ENCODE measurements at places on chromosomes 3 and 15.
A peak's percentile ranks its signal among the peaks of the same experiment; 100 is the strongest.

DNA sequence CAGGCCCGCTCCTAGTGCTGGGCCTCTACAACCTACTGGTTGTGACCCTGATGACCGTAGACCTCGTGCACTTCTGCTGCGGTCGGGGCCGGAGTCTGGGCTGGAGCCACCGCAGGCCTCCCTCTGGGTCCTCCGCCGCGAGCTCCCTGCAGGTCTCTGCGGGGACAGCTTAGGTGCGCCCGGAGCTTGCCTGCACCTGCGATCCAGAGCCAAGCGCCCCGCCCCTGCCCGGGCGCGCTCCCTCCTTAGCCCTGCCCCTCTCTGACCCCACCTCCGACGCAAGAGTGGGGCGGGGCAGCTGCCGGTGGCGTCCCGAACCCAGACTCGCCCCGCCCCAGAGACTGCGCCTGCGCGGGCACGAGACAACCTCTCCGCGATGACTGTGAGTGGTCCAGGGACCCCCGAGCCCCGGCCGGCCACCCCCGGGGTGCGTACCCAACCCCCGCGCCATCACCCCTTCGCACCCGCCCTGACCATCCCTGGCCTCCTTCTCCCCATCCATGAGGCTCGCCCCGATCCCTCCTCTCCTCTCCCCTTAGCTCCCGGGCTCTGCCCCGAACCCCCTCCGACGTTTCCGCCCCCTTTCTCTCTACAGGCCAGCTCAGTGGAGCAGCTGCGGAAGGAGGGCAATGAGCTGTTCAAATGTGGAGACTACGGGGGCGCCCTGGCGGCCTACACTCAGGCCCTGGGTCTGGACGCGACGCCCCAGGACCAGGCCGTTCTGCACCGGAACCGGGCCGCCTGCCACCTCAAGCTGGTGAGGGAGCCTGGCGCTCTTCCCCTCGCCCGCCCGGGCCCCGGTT lies at the start of gene UNC45A:
Gene UNC45A (plus strand): TSS at position 337 of the 803 bp plus-strand sequence. CDS start 40 bp downstream, at position 377.
- peak; percentile 67 for DNase-seq

DNA sequence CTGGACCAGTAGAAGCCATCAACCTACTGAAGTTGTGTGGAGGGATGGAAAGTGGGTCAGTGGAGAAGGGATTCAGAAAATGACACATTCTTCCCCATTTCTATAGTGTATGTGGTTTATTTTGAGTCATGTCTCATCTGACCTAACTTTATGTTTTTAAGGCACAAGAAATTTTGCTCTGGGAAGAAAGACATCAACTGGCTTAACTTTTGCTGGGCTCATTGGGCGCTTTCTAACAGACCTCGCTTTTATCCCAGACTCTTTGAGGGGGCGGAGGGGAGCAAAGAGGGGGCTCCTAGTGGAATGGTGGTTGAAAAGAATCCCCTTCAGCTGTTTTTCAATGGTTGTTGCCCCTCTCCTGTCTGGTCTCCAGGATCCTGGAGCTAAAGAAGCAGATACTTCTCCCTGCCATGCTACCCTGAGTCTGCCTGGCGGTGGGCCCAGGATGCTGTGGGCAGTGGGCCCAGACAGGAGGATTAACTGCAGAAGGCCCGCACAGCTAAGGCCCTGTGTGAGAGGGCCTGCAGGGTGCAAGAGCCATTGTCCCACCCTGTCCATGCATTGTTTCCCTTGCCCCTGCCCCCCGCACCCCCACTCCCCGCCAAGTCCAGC lies 14.5 kb downstream of the CSRNP1 start:
- no peak for DNase-seq

DNA sequence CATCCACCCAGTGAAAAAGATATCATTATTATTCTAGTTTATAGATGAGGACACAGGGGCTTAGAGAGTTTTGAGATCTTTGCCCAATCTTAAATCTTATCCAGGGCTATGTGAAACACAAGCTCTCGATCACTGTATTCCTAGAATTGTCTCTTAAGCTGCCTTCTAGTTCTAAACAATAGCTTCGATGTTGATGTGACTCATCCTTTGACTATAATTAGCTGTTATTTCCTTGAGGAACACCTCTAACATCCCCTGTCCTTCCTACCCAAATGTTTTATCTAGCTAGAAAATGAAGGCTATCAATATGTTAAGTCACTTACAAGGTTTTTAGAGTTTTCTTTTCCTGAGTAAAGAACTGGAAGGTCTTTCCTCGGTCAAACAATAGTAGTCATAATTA lies 83.1 kb upstream of the STAC start:
- no peak for DNase-seq

DNA sequence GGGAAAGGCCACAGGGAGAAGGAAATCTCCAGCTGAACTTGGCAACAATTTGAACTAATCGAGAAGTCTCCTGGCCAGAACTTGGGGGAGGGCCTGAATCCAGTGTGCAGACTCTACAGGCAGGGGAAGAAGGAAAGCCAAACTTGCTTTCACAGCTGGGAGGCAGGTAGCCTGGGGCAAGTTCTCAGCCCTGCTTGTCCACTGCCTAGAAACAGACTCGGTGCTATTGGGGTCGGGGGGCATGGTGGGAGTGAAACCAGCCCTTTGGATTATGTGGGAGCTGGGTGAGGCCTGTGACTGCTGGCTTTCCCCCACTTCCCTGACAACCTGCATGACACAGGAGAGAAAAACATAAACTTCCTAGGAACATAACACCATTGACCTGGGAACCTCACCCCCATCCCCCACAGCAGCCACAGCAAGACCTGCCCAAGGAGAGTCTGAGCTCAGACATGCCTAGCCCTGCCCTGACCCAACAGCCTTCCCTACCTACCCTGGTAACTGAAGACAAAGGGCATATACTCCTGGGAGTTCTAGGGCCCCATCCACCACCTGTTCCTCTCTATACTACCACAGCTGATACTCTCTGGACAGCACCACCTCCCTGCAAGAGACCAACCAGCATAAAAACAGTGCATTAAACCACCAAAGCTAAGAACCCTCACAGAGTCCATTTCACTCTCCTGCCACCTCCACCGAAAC lies 103.7 kb upstream of the MNS1 start:
- no peak for DNase-seq

- DNase-seq: no peak
Measured at GRCh38 chr3:197292083-197292646, 6.2 kb downstream of the DLG1 start.

- no peak for DNase-seq
Measured at GRCh38 chr15:95265419-95265997, 1034.1 kb downstream of the MCTP2 start.

DNA sequence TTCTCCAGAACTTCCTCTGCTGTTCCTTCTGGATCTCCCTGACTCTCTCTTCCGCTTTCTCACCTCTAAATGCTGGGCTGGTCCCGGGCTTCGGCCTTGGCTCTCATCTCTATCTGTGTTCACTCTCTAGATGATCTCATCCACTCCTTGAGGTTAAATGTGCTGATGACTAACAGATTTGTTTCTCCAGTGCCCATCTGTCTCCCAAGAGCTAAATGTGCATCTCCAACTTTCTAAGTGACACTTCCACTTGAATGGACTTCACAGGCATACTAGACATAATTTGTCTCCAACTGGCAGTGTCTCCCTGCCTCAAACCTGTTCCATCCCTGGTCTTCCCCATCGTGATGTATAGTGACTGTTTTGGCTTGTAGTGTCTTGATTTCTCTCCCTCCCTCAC lies 95.3 kb downstream of the ITPR1 start:
- DNase-seq: no peak

DNA sequence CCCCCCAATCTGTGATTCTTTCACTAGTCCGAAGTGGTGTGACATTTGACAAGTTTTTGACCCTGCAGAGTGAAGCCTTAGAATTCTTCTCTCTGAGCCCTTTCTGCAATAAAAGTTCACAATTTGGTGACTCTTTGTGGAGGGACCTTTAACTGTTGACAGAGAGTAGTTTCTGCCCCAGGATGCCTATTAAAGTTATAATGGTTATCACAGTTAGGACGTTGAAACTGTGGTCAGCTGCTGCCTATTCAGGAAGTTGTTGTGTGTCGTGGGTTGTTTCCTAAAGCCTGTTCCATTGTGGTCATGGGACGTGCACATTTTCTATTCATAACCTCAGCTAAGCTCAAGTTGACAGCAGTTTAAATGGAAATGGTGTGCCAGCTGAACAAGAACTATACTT lies 274.5 kb downstream of the NEK10 start:
- no peak for DNase-seq

DNA sequence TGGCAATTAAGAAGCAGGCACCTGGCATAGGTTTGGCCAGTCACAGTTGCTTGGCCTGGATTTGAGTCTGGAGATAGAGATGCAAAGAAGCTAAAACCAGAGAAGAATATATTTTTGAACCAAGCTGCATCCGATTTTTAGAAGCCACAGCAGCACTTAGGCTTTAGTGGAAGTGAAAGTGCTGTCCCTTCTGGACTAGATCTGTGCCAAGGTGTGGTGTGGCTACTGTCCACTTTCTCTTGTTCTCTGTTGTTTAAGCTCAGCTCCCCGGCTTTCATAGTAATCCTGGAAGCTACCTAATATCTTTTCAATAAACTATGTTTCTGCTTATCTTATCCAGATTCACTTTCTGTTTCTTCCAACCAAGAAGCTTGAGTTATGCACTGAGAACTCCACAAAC lies 183.4 kb upstream of the THRB start:
- DNase-seq: no peak

DNA sequence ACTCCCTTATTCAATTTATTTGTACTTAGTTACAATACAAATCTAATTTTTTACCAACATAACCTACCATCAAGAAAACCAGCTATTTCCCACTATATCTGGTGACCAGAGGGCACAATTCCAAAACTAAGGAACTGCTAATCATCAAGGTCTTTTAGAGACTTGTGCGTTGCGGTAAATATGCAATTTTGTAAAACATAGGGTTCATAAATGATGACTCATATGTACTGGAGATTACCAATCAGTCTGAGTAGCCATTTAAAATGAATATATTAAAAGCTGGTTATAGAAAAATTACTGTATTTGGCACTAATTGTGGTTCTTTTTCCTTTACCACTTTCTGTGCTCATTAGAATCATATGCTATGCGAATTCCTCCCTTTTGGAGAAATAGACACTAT lies 859.6 kb downstream of the ROBO1 start:
- no peak for DNase-seq

DNA sequence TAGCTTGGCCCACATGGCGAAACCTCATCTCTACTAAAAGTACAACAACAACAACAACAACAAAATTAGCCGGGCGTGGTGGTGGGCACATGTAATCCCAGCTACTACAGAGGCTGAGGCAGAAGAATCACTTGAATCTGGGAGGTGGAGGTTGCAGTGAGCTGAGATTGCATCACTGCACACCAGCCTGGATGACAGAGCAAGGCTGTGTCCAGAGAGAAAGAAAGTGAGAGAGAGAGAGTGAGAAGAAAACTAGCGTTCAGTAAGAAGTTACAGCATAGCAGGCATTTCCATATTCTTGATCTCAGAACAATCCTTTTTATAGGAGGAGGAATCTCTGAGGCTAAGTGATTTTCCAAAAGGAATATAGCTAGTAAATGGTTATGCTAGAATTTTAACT lies 1076.1 kb downstream of the AGBL1 start:
- DNase-seq: no peak

DNA sequence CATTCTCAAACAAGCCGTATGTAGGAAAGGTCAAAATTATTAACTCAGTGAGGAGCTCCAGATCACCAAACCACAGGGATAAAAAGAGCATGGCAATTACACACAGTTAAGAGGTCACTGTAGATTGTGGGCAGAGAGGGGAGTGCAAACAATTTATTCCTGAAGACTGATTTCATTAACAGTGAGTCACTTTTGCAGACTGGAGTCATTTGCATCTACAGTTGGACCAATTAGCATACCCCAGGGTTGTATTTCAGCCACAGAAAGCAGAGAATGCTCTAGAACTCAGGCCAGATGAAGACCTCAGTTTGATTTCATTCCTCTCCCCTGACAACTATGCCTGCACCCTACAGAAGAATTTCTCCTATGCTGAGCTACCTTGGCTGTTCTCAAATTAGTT lies 40.1 kb downstream of the SETMAR start:
- no peak for DNase-seq

GRCh38 chr3:15223685-15224572 lies 17.9 kb downstream of the CAPN7 start:
- DNase-seq: no peak

DNA sequence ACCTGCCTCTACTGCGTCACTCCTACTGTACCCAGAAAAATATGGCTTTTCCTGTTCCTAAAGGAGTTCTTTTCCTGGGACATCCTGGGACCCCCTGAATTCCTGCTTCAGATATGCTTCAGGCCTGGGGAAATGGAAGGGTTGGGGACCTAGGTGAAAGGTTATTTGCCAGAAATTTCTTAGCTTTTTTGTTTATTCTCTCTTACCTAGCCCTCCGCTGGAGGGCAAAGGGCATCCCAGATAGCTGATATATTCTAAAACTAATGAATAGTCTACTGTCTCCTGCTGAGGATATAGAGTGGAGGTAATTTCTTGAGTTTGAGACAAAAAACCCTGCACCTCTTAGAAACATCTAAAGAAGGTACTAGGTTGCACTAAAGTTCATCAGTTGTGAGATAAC lies 3.6 kb upstream of the ZNF148 start:
- no peak for DNase-seq

- no peak for DNase-seq
Measured at GRCh38 chr3:72379500-72380187, 468.6 kb downstream of the SHQ1 start.

DNA sequence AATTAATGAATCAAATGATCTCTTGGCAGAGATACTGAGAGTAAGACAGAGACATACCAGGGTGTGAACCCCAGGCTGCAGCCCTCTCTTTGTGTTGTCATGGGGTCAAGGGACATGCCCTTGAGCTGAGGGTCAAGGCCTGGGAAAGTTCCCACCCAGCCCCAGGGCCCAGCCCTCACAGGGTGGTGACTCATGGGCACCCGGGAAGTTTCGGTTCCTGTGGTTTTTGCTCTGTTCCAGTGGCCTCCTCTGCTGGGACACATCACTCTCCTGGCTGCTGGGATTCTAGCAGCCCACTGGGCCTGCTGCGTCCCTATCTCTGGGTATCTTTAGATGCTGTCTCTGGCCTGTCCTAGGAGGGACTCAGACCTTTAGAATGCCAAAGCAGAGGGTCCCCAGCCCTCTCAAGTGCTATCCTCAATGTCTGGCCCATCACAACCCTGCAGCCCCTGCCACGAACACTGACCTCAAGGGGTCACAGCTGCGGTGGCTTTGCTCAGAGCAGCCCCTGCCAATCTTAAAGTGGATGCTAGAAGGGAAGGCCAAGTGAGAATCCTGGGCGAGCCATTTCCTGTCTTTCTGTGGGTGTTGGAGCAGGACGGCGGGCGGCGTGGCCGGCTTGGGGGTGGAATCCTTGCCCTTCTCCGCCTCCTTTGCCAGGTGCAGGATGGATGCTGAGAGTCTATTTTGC lies 148.4 kb upstream of the TLE3 start:
- DNase-seq: no peak

DNA sequence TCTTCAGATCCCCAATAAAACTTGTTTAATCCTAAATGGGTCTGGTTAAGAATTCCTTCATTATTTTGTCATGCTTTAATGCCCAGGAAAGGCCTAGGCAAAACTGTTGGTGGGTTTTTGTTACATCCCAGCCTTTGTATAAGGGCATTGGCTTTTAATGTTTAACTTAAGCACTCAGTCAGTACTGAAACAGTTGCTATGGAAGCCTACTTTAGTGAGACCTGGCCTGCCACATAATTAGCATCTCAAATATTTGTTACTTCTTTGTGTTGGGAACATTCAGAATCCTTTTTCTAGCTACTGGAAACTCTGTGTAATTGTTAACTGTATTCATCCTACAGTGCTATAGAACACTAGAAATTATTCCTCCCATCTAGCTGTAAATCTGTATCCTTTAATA lies 369.6 kb upstream of the ATP10A start:
- DNase-seq: no peak

- DNase-seq: no peak
Measured at GRCh38 chr3:11530153-11530721, 113.5 kb downstream of the VGLL4 start.

Measured in NCI-H1092 (cell line).